ENCODE measurements at places on chromosomes 6 and 20.

GRCh38 chr6:22392711-22393110 is 95.9 kb upstream of the PRL start:
- no peak for DNase-seq

- DNase-seq = no peak
These were observed 82.9 kb upstream of the ATXN1 start for GRCh38 chr6:16844183-16844582.

DNA sequence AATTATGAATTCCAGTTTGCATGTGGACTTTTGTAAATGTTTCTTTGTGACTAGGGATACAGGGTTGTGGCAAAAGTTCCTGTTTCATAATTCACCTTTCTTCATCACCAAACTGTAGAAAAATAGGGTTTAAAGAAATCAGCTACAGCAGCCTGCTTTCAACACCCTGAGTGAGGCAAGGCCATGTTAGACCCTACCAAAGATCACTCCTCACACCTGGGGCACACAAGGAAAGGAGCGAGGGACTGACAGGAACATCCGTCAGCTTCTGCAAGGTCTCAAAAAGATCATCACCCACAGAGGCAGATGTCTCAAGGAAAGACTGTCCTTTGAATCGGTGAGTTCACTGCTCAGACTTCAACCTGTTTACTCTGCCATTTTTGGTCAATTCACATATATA is 10.5 kb upstream of the STX11 start:
- no peak for DNase-seq

DNA sequence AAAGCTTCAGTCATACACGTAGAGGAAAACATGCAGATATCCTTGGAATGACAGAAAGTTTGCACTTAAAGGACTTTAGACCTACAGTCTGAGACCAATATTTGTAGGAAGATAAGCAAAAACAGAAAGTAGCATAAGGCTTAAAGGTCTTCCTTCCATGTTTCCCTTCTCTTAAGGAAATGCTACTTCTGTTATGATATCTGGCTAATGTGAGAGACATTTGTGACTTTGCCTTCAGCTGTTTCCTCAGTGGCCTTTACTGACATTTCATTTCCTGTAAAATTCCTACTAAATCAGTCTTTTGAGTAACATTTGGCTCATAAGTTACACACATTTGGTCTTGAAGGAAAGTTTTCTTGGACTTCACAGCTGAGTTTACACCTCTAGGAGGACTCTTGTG is 713.4 kb downstream of the TBC1D32 start:
- no peak for DNase-seq

- peak; percentile 31 for DNase-seq
These were observed 3.4 kb upstream of the ZNF292 start for GRCh38 chr6:87151781-87152525.

DNA sequence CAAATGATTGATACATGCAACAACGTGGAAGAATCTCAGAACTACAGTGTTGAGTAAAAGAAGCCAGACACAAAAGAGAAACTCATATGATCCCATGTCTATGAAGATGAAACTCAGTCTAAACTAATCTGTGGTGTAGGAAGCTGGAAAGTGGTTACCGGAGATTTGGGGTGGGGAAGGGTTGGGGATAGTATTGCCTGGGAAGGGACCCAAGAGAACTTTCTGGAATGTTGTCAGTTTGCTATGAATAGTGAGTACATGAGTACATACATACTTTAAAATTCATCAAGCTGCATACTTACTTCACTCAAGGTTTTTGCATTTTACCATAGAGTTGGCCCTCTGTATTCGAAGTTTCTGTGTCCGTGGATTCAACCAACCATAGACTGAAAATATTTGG is 106.0 kb downstream of the SAMD5 start:
- DNase-seq = no peak

- DNase-seq = no peak
These were observed 2.1 kb downstream of the MYL9 start for GRCh38 chr20:36543184-36544133.

DNA sequence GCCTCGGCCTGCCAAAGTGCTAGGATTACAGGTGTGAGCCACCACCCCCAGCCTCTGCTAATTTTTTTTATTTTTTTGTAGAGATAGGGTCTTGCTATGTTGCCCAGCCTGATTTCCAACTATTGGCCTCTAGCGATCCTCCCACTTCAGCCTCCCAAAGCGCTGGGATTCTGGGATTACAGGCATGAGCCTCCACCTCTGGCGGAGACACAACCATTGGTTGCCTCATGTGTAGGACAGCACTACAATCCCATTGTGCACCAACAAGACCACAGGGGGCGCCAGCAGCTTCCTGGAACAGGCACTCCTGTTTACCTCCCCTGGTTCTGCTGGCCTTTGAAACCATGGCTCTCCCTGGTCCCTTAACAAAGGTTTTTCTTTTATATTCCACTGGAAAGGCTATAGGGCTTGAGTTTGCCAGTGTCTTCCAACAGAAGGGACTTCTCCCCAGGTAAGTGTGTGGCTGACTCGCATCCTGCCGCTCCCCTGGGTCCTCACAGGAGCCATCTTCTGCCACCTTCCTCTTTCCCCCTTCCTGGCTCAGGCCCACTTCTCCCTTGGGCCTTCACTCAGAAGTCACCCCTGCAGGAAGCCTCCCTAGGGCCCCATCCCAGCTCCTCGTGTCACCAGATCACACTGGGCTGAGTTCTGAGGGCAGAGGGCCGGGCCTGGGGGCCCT is 39.2 kb upstream of the TLDC2 start:
- peak; percentile 30 for DNase-seq

- DNase-seq = no peak
These were observed 25.5 kb upstream of the DST start for GRCh38 chr6:56668158-56668557.

GRCh38 chr6:39852324-39852723 is 60.1 kb downstream of the DAAM2 start:
- DNase-seq = no peak

DNA sequence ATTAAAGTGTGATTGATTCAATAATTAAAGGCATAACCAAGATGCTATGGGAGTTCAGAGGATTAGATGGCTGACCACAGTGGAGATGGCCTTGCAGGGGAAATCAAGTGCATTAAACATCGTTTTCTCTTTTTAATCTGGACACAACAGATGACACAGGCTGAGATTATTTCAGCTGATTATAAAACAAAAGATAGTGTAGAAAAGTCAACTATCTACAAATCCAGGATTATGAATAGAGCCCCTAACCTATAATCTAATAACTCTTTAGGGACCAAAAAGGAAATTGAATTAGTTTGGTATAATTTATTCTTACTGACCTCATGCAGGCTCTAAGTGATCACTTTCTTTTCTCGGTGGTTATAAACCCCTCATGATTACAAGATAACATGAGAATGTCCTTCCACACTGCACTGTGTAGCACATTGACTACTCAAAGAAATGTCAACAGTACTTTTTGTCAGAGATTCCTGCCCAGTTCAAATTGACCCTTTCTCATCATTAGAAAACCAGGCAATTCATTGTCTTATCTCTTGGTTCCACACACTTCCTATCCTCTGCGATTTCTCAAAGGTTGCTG is 122.1 kb downstream of the PKHD1 start:
- no peak for DNase-seq

- DNase-seq = no peak
These were observed 314.0 kb upstream of the JAG1 start for GRCh38 chr20:10987651-10988383.

DNA sequence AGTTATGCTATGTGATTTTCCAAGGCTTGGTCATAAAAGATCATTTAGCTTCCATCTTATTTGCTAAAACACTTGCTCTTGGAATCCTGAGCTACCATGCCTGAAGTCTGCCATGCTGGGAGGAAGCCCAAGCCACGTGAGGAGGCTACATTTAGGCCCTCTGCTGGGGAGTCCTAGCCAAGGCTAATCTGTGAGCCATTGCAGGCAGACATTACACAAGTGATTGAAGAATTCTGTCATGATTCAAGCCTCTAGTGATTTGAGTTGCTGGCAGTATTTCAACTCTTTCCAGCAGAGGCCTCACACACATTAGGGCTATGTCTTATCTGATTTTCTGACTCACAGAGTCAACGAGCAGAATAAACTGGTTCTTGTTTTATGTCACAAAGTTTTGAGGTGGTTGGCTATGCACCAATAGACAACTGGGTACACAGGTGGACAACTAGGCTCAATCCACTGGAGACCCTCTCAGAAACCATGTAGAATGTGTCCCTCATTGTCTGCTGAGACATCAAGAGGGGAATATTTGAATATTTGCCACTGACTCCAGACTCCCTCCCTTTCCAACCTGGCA is 227.2 kb upstream of the SULF2 start:
- DNase-seq = no peak

DNA sequence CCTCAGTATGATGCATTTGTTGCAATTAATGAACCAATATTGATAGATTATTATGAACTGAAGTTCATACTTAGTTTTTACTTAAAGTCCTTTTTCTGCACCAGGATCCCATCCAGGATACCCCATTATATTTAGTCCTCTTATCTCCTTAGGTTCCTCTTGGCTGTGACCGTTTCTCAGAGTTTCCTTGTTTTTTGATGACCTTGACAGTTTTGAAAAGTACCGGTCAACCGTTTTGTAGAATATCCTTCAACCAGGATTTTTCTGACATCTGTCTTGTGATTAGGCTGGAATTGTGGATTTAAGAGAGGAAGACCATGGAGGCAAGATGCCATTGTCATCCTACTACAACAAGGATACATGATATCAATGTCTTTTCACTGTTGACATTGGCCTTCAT is 98.0 kb upstream of the F13A1 start:
- DNase-seq = no peak

DNA sequence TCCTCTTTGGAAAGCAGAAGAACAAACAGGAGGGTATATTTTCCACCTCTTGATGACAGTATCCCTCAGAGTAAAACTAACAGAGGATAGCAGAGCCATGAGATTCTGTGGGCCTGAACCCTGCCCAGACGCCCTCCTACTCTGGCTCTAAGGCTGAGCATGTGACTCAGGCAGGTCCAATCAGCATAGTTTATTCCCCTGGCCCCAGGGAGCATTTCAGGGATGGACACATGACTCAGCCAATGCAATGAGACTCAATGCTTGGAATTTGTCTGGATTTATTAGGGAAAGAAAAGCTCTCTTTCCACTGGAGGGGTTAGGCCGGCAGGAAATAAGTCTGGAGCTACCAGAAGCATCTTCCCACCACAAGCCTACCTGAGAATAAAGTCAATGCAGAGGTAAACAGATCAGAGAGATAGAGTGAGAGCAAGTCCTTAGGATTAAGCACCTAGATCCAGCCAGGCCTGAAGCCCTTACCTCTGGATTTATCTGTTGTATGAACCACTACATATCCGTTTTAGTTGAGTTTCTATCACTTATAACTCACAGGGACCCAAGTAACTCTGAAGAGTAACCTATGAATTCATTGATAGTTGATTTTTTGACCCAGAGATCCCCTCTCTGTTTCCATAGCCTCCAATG is 68.2 kb upstream of the EYA2 start:
- no peak for DNase-seq

DNA sequence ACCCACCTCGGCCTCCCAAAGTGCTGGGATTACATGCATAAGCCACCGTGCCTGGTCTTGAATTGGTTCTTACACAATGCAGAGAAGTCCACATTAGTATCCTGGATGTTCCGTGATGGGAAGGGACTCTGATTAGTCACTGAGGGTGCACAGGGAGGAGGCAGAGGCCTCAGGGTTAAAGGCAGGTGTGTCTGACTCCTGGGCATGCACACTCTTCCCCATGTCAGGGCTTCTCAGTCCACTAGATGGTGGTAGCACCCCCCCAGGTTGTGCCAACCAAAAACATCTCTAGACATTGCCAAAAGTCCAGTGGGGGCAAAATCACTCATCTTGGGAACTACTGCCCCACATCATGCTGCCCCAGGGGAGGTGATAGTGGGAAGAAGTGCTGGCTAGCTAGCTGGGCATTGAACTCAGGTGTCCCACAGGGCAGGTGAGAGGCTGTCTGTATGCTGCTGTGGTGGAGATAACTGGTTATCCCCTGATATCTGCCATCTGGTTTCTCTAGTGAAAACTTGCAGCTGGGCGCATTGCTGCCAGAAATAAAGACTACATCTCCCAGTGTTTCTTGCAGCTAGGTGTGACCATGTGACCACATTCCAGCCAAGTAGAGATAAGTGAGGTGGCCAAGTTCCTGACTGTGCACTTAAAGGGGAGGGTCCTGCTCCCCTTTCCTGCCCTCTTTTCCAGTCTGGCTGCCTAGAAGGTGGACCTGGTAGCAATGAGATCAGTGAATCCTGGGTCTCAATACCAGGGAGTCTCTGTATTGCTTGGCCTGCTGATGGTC is 8.4 kb upstream of the NSFL1C start:
- DNase-seq = no peak

DNA sequence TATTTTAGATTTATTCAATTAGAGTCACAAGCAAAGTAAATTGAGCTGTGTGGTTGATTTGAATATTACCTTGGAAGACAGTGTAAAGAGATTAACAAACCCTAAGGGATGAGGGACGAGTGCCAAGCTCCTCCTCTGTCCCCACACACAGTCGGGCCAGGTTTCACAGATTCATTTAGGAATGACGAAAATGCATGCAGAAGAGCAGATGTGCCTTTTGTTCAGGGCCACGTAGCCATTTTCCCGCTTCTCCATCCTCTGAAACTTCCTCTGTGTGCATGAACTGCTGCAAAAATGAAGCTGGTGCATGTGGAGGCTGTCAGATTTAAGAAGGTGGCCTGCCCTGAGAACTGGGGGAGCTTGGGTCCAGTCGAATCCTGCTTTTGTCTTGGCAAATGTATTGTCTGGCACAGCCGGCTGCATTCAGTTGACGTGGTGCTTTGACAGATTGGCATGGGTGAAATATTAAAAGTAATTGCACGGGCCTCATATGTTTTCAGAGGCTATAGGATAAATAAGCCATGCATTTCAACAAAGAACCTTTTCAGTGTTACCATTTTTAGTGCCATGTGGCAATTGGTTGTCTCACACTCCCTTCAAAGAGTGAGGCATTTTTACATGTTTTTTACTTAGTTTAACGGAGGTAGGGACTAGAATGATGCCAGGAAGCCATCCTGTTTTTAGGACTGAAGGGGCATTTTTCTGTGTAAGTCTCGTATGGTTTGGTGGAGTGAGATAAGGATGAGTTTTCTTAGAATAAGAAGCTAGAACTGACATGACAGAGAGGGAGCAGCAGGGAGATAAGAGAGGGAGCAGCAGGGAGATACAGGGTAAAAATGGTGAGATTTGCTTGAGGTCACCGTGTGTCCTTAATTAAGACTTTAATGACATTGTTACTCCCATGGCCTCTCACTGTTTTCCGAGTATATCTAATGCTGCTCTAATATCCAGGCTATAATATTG is 361.1 kb downstream of the NRN1 start:
- no peak for DNase-seq

DNA sequence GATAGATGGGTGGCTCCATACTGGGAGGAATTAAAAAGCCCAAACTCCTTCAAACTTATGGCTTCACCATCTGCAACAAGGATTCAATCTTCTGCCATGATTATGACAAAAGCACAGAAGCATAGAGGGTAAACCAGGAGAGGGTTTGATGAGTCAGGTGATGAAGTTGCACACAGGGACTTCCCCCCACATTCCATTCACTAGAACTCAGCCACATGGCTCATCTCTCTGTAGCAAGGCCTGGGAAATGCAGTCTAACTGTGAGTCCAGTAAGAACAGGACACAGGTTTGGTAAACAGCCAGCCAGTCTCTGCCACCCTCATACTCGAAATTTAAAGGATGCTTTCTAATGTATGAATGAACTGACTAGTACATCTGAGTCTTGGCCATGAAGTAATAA is 142.9 kb downstream of the HIVEP2 start:
- no peak for DNase-seq

Data from NCI-H510A treated with DMSO at 0.1 percent for 48 hours (cell line).